ENCODE measurements at places on chromosomes 2 and 18.

GRCh38 chr2:239544918-239545465 lies 144.2 kb upstream of the HDAC4 start:
- DNase-seq: no peak

DNA sequence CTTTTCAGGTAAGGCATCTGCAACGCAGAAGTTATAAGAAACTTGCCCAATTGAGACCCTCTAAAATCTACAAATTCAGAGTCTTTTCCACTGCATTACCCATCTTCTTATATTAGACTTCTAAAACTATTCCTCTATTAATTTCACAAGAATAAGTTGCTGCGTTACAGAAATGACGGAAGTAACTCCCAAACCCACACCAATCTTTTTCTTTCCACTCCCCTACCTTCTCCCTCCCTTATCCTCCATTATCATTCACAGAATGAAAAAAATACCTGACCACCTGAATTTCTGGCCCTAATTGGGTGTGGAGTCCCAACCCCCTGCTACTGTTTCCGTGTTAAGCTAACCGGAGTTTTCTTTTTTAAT lies 689 bp downstream of the RPRD1A start:
- no peak for DNase-seq

DNA sequence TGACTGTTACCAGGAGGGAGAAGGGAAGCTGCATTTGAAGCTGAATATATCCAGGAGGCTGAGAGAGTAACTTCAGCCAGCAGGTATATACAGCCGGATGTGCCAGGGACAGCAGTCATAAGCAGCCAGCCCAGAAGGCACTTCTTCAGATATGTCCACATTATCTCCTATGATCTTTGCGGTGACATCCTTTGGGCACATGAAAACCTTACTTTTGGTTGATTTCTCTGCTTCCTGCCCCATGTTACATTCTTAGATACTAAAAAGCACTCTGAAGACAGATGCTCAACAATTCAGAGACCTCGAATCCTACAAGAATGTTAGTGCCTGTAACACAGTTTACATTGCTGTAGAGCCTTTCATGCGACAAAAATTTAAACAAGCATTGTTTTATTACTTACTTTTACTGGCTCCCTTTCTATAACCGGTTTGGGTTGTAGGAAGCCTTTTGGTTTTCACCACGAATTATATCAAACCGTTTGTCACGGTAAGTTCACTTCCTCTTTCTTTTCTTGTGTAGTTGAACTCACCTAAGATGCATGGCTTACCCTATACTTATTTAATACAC lies 50.3 kb upstream of the TLK1 start:
- DNase-seq: peak; percentile 15

DNA sequence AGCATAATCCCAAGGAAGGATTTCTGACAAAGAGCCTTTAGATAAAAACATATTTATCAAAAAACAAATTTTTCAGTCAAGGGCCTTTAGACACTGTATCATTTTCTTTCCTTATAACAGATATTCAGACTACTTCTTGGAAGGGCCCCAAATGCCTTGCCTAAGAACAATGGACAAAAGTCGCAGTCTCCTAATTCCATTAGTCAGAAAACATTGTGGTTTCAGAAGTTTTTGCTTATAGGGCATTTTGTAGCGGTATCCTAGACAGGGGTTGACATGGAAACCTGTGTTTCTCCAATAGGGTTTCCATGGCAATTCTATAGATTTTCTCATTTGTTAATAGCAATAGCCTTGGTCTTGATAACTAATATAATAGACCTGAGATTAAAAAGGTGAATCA lies 36.7 kb upstream of the AGPS start:
- DNase-seq: no peak

DNA sequence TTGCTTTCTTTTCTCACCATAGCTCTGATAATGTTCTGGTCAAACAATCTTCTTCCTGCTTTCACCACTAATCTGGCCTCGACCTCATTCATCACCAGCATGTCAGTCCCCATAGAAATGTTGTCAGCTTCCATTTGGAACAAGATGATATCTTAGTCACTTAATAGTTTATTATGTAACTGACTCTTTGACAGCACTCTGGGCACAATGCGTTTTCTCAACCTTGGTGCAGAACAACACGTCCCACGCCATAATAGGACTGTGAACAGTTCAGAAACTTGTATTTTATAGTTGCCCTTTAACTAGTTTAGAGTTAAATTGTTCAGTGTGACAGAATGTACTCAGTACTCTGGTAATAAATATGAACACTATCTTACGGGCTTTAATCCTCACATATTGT lies 106.0 kb downstream of the MC4R start:
- DNase-seq: no peak

DNA sequence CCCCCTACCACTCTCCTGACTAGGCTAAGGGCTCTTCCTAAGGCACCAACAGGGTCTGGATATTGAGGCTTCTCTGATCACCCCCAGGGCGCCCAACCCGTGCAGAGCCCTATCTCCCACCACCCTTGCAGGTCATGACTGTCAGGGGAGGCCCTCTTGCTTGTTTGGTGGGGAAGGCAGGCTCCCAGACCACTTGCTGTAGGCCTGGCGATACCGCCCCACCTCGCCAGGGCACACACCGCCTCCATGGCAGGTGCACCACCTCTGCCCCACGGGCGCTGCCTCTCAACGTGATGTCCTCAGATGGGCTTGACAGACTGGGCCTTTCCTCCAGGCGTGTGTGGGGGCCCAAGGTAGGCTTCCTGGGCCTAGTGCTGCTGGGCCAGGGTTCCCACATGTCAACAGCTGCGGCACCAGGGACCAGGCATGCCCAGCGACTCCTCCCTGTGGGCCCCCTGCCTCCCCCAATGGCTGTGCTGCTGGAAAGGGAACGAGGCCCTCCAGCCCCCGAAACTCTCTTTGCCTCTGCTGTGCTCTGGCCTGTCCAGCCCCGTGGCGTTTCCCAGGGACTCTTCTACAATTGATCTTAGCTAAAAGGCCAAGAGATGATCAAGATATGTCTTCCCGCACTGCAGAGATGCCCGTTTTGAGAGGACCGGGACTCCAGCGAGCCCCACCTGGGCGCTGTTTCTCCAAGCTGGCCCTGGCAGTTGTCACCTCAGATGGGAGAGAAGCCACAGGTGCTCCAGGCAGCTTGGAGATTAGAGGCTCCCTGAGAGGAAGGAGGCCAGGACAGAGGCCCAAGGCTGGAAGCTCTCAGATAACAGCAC lies 7.5 kb downstream of the NPPC start:
- DNase-seq: no peak

DNA sequence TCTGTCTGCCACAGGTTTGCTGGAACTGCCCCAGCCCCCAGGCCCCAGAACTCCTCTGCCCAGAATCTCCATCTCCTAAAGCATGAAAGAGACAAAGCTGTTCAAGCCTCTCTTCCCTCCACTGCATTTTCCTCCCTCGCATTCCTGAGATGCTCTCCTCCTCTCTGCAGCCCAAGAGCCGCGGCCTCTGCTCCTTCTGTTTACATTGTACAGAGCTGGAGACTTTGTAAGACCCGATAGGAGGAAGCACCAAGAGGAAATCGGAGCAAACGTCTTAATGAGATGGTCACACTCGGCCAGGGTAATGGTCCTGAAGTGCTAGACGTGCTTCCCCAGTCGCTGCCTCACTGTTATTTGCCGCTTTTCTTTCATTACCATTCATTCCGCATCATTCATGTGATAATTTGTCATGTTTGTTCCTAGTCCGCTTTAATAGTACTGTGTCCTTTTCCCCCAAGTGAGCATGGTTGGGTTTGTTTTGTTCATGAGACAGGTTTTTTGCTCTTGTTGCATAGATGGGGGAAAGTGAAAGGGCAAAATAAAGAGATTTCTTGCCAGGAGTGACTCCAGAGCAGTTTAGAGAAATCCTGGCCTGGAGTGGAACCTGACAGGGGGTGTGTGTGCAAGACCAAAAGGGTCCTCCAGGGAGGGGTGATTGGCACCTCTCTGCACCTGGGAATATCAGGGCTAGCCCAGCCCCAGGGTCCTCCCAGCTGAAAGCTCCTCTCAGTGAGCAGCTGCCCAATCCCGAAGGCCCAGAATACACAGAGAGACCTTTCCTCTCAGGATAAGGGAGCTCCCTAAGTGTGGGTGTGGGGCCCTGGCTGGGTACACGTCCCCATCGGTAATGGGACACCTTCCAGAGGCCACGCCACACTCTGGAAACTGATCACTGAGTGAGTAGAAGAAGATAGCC lies 44.9 kb upstream of the ID2 start:
- no peak for DNase-seq

- no peak for DNase-seq
Observed at GRCh38 chr2:139763705-139764104, 983.5 kb upstream of the NXPH2 start.

All from GM12892 (cell line).